ENCODE measurements at places on chromosomes 1 and 21.
A peak's percentile ranks its signal among the peaks of the same experiment; 100 is the strongest.

GRCh38 chr1:28088168-28088961 is at the start of gene EYA3:
EYA3 (minus strand) TSS chr1:28088610; CDS start chr1:28058026, 30,584 bp downstream.
- peak; percentile 99 for DNase-seq

DNA sequence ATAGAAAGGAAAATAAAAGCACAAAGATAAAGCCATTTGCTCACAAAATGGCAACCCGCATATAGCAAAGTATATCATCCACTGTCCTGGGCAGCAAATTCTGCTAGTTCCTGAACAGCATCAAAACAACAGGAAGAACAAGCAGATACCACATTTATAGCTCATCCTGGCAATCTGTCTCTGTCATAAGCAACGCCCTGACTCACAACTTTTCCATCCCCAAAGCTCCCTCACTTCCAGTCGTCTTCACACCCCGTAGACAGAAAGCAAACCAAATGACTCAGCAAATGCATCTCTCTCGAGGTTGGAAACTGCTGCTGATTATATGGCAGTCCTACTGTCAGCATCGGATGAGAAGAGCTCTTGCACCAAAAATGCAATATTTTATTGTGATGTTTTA is 65.8 kb downstream of the AK5 start:
- DNase-seq: no peak

DNA sequence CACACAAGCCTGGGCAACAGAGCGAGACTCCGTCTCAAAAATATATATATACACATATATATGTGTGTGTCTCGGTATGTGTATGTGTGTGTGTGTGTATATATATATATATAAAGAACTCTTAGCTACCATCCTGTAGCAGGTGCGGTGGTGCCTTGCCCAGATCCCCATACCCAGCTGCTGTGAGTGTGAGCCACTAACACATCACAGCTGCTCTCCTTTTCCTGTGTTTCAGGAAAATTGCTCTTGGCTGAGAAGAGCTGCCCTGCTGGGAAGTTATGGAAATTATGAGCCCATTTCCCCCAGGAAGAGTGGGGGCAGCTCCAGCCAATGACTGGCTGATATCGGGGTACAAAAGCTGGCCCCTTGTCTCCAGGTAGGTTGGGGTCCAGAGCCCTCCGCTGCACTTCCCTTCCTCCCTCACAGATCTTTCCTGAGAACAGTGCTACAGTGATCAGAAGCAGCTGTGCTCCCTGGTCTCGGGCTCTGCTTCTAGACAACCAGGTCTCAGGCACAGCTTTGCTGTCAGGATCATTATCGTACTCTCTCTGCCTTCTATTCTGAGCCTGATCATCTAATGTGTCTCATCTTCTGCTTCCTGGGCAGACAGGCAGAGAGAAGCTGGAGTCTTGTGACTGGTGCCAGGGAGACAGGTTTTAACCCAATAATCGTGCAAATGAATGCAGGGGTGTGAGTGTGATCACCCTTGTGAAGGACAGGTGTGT is 109.6 kb upstream of the ZNF678 start:
- no peak for DNase-seq

GRCh38 chr1:12591267-12591938 is 26.6 kb downstream of the DHRS3 start:
- DNase-seq: no peak

DNA sequence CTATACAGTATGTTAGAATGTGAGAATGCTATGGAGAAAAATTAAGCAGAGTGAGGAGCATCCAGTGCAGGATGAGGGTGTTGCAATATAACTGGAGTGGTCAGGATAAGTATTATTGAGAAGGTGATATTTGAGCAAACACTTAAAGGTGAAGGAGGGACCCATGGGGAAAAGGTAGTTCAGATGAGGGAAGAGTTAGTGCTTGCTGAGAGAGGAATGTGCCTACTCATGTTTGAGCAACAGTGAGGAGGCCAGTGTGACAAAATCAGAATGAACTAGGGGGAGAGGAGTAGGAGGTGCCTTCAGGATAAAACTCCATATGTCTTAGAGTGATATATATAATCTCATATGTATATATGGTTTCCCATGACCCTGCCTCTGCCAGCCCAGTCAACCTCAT is 6.2 kb upstream of the TRIM45 start:
- DNase-seq: no peak

DNA sequence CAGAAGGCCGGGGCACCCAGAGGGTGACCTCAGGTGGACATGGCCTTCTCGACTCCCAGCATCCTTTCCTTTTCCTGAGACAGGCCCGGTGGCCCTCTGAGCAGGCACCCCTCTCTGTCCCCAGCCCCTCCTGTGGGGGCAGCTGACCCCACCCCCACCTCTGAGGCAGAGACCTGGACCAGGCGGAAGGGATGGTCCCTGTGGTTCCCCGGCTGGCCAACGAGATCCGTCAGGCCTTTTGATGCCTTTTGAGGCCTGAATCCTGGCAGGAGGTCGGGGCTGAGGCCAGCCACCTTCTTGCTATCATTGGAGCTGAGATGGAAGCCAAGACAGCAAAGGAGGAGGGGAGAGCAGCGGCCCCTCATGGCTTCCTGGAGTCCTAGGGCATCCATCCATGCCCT is 50.2 kb upstream of the ACTRT2 start:
- no peak for DNase-seq

DNA sequence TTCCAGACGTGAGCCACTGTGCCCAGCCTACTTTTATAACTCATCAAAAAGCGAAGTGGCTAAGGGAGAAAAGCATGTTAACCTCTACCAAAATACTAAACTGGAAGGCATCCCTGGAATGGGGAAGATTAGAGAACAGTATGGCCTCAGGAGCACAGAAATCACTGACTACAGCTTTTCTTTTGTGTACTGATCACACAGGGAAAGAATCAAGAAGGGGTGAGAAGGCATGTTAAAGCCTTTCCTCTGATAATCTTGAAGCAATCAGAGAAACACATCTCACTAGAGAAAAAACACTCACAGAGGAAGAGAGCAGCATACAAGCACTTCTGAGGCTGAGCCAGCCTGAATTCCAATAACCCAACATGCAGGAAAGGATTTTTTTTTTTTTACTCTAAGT is 10.7 kb downstream of the PCAT6 start:
- DNase-seq: no peak

DNA sequence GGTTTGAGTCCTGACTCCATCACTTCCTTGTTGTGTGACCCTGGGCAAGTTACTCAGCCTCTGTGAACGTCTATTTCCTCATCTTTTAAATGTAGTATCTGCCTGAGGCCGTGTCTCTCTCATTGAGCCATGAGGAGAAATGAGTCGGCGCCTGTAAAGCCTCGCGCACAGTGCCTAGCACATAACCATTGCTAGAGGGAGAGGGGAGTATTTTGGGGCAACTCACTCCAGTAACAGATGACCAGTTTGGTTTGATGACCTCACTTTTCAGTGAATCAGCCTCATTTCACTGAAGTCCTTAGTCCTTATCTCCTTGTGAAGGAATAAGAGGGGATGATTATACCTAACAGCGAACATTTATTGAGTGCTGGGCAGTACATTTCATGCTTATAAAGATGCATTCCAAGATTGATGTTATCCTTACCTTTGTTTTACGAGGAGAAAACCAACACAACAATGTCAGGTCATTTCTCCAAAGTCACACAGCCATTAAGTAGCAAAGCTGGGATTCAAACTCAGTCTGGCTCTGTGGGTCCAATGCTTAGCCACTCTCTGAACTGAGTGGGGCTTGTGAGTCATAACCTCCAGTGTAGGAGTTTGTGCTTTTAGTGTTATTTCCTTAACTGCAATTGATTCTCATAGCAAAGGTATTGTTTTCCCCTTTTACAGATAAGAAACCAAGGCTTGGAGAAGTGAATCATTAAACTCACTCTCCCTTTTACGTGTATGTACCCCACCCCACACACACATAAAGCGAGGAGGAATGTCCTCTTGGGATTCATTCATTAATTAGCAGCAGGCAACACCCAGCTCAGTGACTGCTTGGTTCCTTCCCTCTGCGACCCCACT is 25.9 kb downstream of the KCNC4 start:
- DNase-seq: peak; percentile 55

Data from stimulated activated CD4-positive, alpha-beta T cell treated with anti-CD3 and anti-CD28 coated beads, Interleukin-2, amount 100 ng/mL, for 24 hours (primary cell).